SK-N-DZ (cell line): ENCODE measurements at places on chromosomes 3 and 15.

DNA sequence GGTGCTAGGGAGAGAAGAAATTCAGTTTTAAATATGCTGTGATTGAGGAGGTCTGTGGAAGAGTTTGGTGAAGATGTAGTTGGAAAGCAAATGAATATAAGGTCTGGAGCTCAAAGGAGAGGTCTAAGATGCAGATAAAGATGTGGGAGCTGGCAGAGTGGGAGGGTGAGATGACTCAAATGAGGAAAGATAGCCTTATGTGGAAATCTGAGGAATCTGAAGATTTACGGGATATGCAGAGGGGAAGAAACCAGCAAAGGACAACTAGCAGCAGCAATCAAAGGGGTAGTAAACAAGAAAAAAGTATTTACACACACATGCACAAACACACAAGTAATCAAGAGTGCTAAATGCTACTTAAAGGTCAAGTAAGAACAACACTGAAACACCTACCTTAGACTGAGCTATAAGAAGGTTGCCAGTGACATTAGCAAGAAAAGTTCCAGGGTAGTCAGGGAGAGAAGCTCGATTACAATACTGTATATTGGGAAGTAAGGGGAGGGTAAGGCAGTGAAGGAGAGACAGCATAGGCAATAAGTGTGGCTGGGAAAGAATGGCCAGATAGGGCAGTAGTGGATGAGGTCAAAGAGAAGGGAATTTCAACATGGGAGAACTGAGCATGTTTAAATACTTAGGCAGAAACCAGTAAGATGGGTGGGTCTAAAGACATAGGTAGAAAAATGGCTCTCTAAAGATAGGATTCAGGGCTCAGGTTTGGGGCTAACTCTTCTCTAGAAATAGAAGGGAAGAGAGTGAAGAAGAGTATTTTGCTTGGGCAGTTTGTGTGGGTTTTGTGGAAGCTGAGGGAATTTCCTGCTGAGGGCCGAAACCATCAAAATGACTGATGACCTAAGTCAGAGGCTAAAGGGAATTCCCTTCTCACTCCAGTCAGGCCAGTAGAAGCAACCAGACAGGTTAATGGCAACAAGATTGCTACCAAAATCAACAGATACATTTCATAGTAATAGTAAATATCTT lies 8.9 kb downstream of the CMTM6 start:
- no peak for DNase-seq

DNA sequence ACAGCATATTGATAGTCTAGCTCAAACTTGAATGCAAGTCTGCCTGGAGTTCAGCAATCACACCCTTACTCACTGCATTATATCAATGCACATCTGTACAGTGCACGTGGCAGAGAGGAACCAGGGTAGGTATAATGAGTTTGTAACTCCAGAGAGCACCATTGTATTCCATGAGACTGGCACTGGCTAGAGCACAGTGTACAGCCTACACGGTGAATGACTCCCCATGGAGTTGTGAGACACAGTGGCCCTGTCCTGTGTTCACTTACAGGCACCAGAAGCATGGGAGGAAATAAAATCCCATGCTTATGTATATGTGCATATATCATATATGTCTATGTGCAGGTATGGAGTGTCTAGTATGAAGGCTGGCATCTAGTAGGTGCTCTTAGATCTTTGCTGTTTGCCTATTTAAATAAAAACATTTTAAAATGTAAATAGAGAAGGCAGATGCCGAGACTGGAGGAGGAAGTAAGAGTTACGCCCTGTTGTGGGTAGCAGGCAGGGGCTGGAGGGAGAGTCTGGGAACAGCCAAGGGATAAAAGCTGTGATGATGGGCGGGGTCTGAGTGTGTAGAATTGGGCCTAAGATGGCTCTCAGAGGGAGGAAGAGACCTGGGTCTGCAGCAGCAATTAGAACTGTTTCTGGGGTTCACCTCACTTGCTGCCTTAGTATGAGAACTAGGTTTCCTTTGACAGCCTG lies 360.7 kb upstream of the ICE2 start:
- DNase-seq, result no peak

DNA sequence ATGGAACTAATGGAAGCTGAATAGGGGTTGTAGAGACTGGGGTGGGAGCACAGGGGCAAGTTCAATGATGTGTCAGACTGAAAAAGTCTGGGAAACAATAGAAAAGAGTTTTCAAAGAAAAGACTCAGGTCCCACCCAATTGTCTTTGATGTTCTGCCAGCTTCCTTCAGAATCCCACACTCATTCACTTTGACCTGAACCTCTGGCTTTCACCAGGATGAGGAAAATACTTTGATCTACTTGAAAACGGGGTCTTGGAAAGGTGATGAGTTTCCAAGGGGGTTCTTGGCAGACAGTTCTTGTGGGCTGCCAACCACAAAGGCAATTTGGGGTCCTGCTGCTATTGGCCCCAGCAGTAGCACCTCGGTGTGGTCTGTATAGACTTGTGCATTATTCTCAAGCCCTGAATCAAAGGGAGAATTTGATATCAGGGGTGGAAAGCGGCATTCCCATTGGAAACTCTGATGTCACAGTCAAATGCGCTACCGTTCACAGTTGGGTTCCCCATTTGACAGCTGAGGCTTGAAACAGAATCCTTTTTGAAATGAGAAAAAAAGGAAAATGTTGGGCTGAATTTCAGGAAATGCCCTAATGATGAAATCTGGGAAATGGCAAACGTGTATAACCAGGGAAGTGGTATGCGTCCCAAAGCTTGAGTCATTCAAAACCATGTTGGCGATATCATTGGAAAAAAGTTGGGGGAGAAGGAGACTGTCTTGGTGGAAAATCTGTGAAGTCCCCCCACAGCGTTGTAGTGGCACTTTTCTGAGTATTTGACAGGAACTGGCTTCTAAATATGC lies 229.2 kb upstream of the LRTM1 start:
- no peak for DNase-seq

DNA sequence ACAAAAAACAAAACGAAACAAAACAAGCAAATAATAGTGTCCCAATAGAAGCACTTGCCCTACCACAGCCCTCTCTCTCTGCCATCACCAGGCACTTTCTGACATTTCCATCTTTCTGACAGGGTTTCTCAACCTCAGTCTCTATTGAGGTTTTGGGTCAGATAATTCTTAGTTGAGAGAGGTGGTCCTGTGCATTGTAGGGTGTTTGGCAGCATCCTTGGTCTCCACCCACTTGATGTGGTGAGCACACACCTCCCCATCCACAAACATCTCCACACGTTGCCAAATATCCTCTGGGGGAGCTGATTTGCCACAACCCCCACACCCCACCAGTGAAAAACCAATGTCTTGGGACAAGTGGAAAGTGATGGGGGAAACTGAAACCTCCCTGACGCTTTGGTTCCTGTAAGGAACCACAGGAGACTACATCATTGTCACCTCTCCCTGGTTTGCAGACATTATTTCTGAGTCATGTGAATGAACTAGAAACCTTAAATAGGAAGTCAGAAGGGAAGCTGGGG lies 733.7 kb upstream of the CFAP20DC start:
- DNase-seq, result no peak

DNA sequence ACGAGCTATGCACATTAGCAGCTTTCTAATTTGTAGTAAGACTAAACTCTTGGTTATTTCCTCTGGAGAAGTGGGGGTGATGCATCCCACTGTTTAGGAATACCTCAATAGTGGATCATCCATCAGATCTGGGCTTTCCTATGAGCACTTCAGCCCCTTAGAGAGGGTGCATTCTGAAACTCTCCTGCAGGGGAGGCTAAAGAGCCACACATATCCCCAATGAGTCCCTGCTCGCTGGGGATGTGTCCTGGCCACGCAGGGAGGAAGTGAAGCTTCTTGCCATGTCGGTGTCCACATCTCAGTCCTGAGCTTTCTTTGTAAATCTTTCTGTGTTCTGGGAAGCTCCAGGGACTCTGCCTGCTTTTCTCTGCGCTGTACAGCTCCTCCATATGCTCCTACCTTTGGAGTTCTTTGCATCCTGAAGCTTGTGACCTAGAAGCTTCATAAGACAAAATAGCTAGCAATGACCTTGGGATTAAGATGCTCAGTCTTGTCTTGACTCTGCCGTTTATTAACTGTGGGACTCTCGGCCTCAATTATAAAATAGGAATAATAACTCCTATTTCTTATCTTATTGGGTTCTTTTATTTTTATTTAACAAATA lies 28.3 kb upstream of the MASP1 start:
- DNase-seq, result peak; percentile 35

DNA sequence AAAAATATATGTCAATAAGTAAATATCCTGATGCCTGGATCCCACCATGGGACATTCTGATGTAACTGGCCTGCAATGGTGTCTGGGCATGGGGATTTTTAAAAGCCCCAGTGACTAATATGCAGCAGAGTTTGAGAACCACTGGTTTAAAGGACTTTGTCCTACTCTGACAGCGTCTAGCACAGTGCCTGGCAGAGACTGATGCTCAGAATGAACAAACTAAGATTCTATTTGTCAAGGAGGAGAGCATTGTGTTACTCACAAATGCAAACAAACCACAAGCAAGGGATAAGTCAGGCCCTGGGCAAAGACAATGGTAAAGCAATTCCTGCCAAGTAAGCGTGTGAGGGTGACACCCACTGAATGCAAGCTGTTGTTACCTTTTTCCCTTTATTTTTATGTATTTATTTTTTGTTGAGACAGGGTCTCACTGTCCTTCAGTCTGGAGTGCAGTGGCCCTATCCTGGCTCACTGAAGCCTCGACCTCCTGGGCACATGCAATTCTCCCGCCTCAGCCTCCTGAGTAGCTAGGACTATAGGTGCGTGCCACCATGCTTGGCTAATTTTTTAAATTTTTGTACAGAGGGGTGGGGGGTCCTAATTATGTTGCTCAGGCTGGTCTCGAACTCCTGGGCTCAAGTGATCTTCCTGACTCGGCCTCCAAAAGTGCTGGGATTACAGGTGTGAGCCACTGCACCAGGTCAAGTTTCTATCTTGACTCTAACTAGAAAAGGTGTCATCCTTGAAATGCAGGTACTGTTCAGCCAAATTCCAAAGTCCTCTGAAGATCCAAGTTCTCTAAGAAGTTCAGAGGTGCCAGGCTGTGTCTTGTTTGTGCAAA lies 909 bp upstream of the GPD1L start:
- DNase-seq, result no peak

DNA sequence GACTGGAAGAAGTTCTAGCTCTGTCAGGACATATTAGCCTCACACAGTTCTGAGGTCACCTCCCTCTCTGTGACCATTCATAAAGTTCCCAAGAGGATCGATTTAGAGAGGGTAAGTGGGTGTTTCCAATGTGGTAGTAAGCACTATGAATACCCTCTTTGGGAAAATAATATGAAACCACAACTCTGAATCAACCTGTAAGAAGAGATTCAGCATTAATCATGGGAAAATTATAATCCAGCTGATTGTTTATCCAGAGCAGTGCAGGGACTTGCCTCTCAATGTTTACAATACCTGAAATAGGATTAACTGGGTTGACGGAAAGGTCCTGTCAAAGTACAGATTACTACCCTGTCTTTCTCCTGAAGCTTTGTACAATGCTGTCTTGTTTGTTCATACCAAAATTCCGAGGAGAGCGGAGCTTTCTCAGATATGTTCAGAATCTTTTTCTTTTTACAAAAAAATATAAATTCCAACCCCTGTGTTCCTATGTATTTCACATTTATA lies 302.9 kb upstream of the DPPA4 start:
- DNase-seq, result no peak
